Daoy (cell line): ENCODE measurements at places on chromosomes 5 and 9.
A peak's percentile ranks its signal among the peaks of the same experiment; 100 is the strongest.

DNA sequence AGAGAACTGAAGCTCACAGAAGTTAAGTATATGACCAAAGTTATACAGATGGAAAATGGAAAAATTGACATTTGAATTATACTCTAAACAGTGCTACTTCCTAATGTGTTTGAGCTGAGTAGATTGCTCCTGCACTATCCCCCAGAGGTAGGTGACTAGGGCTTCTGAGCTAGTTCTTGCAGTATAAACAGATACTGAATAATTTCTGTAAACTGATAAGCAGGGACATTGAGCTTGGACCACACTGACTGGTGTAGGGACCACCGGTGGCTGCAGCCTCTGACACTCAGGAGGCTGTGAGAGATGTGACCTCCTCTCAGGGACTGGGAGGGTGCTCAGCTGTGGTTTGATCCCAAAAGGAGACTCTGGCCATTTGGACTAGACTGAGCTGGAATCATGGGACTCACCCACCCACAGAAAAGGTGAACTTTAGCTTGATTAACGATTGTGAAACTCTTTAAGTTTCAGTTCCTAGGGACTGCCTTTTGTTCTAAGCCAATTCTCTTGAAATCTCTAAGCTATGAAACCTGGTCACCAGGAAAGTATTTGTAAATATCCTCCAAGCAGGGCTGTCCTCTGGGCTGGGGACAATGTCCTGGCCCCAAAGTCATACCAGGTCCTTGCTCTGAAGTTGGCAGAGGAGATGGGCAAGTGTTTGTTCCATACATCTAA lies 291.5 kb downstream of the SEC61B start:
- DNase-seq: no peak

DNA sequence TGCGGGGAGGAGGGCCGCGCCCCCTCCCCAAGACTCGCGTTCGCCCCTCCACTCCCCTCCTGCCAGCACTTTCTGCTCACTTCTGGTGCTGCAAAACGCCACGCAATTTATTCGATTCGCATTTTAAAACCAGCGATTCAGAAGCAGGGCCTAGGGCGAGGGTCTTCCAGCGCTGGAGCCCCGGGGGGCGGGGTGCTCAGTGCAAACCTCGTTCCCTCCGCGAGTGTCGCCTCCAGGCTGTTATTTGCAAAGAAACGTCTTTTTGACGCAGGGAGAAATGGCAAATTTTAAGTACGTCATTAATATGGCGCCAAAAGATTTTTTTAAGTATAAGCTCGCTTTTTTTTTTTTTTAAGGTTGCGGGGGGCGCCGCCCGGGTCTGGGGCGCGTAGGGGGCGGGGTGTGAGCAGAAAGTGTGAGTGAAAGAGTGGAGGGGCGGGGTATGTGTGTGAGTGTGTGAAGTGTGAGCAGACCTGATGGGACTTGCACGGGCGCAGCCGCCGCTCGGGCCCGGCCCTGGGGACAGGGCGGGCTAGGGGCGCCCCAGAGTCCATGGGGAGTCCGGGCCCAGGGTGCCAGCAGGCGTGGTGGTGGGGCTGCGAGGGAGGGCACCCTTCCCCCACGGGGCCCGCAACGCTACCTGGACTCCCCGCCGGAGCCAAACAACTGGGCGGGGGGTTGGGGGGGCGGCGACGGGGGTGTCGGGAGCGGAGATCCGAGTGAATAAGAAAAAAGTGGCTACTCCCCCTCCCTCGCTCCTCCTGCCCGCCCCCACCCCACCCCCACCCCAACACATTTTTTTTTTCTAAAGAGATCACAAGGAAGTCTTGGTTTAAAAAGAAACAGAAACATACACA lies at the start of gene JADE2:
Gene JADE2, plus strand, starts transcription at position 845 of the 857 bp plus-strand sequence. CDS start 10,188 bp downstream, outside the sequence.
- peak; percentile 69 for DNase-seq

GRCh38 chr9:134768709-134769351 lies 111.8 kb upstream of the FCN2 start:
- no peak for DNase-seq

DNA sequence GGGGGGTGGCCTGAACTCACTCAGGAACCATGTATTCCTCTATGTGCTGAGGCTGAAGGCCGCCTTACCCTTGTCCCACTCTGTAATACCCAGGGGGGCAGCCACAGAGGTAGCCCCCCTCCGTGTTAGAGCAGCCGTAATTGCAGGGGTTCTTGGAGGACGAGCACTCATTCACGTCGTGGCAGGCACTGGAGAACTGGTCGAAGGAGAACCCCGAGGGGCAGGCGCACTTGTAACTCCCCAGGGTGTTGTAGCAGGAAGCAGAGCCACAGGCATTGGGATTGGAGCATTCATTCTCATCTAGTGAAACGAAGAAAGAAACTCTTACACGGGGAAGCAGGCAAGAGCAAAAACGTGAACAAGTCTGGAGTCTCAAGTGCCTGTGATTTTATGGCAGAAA lies 179.8 kb downstream of the SLC12A2 start:
- DNase-seq: no peak

DNA sequence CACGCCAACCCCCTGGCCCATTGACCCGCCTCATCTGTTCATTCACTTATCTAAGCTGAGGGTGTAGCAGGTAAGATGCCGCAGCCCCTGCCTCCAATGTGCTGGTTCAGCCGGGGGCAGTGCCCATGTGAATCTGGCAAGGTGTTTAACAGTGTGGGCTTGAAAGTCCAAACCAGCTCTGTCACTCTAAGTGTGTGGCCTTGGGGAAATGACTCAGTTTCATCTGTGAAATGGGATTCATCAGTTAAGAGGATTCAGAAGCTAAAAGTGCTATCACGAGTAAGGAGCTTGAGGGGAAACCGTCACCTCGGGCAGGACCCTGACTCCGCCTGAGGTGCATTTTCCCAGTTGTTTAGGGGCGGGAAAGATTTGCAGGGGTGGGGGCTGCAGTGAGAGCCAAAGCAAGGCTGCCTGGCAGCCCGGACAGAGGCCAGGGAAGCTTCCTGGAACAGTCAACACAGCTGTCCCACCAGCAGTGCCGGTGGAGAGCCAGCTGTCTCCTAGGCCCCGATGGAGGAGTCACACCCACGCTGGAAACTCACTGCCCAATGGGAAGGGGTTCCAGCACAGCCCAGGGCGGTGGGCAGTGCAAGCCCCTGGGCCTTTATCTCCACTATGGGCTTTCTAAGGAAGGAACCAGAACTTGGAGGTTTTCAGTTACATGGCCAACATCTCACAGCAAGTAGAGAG lies 9.7 kb upstream of the URM1 start:
- DNase-seq: no peak

DNA sequence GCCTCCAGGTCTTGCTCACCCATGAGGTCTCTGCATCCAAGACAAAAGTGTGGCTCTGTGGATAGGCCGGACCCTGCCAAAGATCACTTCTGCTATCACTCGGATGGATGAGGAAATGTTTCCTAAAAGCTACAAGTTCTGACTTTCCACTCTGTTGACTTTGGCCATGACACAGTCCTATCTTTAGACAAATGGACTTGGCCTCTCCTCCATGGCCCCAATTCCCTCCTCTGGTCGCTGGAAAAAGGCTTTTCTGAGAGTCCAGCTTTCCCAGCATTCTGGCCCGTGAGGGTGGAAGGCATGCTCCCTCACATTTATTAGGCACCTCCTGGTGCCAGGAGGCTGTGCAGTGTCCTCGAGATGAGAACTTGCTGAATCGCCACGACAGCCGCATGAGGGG lies 83.1 kb downstream of the COL27A1 start:
- DNase-seq: no peak

DNA sequence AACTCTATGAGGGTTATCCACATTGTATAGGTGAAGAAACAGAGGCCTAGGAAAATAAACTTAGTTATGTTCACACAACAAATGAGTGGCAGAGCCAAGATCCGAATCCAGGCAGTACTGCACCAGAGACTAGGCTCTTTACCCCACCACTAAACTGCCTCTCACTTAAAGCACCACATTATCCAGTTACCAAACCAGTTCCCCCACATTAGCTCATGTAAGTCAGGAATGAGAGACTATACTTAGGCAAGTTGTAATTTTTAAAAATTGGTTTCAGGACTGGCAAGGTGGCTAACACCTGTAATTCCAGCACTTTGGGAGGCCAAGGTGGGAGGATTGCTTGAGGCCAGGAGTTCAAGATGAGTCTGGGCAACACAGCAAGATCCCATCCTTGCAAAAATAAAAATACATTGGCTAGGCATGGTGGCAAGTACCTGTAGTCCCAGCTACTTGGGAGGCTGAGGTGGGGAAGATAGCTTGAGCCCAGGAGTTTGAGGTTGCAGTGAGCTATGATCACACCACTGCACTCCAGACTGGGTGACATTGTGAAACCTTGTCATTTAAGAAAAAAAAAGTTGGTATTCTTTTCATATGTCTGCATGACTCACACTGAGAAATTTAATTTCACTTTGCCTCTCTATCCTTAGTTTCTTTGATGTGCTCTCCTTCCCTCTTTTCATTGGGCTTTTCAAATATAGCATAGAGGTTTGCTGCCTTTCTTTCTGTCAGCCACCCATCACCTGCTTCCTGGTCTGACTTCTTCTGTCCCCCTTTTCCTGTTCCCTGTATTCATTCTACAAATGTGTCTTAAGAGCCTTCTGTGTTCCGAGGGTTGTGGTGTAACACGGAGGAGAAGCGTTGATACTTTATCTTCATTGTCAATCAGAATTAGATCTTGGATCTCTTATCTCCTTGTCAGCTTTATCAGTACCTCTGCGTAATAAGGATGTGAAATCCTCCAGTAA lies 64.7 kb downstream of the ERMP1 start:
- DNase-seq: no peak

DNA sequence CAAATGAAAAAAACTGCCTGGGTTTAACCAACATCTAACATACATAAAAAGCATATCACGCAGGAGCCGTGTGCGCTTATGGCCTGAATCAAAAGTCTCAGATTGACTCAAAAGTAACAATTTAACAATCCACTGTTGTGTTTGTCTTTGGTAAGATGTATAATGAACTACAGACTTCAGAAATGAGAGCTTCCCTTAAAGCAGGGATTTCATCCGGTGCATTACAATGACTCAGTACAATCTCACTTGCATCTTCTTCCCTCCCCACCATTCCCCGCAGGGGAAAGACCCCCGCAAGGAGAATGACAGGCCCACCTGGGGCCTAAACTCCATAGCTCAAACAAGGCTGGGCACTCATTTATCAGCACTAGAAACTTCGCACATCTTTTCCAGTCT lies 1.4 kb downstream of the ZFR start:
- DNase-seq: peak; percentile 30

DNA sequence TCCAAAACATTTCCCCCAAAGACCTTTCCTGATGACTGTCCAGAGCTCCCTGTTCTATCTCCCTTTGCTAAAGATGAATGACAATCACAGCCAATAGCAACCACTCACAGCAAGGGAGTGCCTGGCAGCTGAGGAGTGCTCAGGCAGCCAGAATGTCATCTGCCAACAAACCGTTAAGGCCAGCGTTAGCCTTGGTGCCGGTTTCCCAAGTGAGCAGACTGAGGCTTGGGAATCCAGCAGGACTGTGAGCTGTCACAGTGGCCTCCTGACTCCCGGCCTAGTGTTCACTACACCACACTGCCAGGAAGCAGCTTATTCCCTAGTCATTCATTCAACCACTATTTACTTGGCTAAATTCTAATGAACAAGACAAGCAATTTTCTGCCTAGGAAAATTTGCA lies 24.7 kb downstream of the STK10 start:
- DNase-seq: no peak

DNA sequence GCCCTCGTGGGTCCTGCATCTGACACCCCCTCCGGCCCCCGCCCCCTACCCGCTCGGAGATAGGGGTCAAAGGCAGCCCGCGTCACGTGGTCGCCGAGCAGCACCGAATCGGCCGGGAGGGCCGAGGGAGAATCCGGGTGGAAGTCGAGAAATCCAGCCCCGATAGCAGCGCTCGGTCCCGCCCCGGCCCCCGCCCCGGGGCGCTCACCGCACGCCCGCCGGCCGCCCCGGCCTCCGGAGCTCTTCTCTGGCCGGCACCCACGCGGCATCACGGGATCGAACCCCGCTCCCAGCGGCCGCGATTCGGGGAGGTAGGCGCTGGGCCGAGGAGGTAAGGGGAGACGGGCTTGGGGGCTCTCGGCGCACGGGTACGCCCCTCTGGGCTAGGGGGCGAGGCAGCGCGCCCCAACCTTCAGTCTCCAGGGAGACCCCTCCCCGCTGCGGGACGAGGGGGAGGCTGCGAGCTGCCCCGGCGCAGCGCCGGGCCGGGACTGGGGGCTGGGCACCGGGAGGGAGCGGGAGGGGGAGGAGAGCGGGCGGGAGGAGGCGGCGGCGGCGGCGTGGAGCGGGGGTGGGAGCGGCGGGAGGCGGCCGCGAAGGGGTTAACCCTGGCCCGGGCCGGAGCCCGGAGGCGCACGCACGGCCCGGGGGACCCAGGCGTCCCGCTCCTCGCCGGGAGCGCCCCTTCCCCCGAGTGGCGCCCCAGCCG lies 22.1 kb upstream of the NDST1 start:
- DNase-seq: peak; percentile 69

DNA sequence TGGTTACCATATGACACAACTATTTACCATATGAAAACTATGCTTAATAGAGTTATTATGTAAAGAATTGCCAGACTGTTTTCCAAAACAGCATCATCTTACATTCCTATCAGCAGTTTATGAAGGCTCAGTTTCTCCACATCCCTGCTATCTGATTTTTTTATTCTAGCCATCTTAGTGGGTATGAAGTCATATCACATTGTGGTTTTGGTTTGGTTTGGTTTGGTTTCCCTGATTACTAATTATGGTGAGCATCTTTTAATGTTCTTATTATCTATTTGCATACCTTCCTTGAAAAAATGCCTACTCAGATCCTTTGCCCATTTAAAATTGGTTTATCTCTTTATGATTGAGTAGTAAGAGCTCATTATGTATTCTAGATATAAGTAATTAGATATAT lies 199.4 kb upstream of the NFIL3 start:
- DNase-seq: no peak

DNA sequence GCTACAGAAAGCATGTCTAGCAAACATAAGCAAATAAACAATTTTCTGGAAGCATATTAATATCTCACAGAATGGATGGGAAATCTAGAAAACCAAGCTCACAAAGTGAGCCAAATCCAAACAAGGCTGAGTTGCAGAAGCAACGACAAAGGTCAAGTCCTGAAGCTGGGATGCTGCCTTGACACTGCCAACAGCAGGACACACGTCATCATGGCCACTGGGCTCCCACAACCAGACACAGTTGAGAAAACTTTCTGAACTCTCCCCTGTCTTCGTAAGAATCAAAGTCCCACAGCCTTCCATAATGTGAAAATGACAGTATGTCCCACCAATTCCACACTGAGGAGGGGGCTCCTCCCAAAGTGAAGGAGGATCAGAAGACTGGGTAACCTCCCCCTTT lies 37.6 kb downstream of the EPB41L4A start:
- no peak for DNase-seq
